Amygdala (tissue), 56 donors: ENCODE measurements at places on chromosomes 3 and 15.

- no peak for DNase-seq
Measured at GRCh38 chr3:80238606-80239005, 470.8 kb upstream of the ROBO1 start.

- DNase-seq, result no peak
Measured at GRCh38 chr15:60313906-60314305, 83.9 kb downstream of the ANXA2 start.

- DNase-seq, result peak; percentile 25
Measured at GRCh38 chr3:16151109-16151508, 23.4 kb upstream of the GALNT15 start.

DNA sequence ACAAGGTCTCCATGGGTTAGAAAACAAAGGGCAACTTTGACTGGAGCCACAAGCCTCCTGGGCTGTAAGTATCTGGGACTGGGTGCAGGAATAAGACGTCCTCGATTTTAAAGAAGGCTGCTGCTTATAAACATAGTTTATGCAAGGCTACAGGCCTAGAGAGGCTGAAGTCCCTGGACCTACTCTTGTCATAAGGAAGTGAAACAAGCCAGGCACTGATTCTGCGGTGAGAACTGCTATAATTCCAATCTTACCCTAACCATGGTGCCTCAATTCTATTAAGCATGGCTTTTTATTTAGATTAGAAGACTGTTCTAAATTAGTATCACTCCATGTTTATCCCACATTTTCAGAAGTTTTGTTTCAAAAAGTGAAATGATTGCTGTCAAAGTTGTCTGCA is 777.6 kb downstream of the PLOD2 start:
- no peak for DNase-seq

DNA sequence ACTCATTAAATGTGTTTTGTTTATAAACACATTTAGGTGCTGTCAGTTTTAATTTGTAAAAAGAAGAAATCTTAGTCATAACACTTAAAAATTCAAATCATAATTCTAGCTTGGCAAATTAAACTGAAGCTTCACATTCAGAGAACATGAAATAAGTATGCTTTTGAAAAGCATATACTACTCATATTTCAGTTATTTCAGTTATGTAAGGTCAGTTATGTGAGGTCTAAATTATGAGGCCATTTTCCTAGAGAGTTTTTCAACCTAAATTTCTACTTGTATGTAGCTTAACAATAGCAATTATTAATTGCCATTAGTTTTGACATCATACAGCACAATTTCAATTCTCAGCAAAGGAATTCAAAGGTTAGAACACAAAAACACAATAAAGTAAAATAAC is 465.0 kb downstream of the PLOD2 start:
- DNase-seq, result no peak

GRCh38 chr3:122488262-122488973 is 26.3 kb downstream of the KPNA1 start:
- no peak for DNase-seq

DNA sequence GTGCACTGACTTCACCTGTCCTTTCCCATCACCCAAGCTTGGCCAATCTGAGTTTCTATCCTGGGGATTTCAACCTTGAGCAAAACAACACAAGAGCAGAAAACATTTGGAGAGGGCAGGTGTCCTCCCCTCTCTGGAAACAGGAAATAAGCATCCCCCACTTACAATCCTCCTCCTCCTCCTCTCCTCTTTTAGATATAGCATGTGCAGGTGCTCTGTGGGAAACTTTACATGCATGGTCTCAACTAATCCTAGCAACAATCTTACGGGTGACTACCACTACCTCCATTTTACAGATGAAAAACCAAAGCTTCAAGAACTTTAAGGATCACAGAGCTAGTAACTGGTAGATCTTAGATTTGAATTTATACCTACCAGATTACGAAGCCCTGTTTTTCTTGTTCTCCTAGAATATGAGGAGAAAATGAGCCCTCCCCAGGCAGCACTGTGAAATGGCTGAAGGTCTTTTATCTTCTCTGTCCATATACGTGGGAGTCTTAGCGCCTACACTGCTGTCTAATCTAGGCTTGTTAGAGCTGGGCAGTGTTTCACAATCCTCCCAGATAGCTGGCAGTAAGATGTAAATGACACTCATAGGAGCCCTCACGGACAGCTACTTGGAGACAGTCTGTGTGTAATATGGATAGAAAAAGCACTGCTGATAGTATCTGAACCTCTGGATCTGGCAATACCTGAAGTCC is 301.2 kb upstream of the PROK2 start:
- DNase-seq, result no peak

- DNase-seq, result no peak
Measured at GRCh38 chr3:42550250-42550649, 31.5 kb downstream of the SEC22C start.

DNA sequence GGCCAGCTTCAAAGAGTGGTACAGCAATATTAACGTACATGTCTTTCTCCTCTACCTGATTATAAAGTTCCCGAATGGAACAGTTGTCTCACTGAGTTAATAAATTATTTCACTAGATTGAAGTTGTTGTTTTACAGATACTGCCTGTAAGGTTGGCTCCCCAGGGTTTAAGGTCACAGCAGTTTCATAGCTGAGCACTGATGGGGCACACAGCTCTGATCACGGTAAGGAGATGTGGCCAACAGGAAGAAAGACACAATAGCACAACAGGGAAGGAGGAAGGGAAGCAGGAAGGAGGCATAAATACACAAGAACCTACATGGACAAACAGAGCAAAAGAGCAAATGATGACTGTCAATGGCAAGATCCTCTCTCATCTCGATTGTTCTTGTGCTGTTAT is 215.6 kb downstream of the WNT5A start:
- no peak for DNase-seq

- DNase-seq, result no peak
Measured at GRCh38 chr3:25169151-25169550, 258.9 kb upstream of the RARB start.

GRCh38 chr3:102577082-102577789 is 142.4 kb downstream of the ZPLD1 start:
- no peak for DNase-seq

DNA sequence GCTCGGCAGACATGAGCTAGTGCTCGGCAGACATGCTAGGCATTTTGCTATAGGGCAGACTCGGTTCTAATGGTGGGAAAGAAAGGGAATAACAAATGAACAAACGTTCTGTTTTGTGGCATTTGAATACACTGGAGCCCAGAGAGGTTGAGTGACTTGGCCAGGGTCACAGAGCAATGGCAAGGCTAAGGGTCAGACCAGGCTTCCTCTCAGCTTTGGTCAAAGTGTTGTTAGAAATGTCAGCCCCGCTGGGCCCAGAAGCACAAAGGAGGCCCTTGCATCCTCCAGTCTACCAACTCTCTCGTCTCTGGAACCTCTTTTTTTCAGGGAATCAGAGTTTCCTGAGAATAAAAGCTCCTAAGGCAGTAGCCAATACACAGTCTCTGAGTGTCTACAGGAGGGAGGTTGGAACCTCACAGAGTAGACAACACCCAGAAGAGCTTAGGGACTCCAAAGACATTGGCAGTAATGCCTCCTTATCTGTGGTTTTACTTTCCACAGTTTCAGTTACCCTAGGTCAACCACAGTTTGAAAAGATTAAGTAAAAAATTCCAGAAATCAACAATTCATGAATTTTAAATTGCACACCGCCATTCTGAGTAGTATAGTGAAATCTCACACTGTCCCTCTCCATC is 47.3 kb downstream of the SSUH2 start:
- no peak for DNase-seq

GRCh38 chr3:157073810-157074209 is 86.1 kb downstream of the CCNL1 start:
- DNase-seq, result no peak

GRCh38 chr3:36740787-36741186 is 23.6 kb downstream of the DCLK3 start:
- no peak for DNase-seq

GRCh38 chr3:183545708-183546107 is 9.8 kb downstream of the KLHL6 start:
- DNase-seq, result no peak

DNA sequence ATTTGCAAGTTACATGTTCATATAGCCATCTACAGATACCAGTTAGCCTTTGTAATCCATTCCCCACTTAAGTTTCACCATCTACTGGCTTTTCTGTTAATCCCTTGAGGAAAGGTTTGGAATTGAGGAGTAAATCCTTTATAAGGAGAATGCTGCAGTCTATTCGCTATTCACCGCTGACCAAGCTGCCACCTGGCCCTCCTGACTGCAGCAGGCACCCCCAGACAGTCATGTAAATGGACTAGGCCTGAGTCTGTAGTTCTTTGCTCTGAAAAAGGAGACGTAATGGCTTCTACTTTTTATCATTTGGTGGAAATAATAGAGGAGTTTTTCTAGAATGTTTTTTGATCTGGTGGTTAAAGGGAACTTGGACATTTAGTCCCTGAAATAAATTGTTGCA is 3.2 kb downstream of the HIGD2B start:
- no peak for DNase-seq

- no peak for DNase-seq
Measured at GRCh38 chr15:101028772-101029438, 109.7 kb downstream of the LRRK1 start.

DNA sequence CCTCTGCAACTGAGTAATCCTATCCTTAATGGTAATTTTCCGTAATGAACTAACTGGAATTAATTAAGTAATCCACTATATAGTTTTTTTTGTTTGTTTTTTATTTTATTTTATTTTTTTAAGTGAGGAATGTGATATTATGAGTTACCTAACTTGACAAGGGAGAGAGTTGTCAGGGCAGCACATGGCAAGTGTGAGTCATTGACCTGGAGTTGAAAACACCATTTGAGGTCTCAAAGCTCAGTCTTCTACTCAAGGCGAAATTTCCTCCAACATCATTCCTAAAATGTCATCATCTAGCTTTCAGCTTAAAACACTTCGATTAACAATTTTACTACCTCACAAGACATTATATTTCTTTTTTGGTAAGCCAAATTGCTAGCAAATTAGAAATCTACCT is 87.8 kb downstream of the NECTIN3 start:
- no peak for DNase-seq

DNA sequence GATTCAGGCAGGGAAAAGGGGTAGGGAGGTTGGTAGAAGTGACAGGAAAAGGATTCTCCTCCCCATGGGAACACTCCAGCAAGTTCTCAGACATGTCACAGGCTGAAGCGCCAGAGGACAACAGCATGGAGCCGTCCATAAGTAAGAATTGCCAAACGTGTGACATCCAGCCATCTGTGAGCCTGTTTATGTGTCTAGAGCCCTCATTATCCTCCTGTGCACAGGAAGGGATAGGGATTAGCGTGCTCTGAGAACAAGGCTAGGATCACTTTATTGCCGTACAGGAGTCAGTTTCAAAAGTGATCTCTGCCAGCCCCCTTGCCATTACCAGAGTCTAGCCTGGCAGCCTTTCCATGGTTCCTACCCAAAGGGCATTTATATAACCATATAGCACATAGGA is 549.5 kb downstream of the NTRK3 start:
- no peak for DNase-seq

DNA sequence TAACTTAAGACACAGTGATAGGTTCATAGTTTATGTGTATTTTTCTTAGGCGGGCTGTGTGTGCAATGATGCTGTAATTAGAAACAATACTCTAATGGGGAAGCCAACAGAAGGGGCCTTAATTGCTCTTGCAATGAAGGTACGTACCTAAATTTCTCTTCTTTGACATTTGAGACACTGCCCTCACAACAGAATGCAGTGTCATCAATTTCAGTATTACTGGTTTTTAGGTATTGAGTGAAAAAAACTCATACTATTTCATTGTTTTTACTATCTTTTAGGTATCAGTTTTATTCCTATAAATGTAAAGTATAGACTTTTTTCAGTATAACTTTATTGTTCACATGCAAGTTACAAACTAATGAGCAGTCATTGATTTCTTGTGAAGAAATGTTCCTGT is 59.3 kb downstream of the ASTE1 start:
- no peak for DNase-seq

GRCh38 chr3:61667814-61668213 is 106.4 kb downstream of the PTPRG start:
- no peak for DNase-seq

GRCh38 chr3:126023390-126023789 is 54.4 kb downstream of the ROPN1B start:
- DNase-seq, result no peak

- DNase-seq, result no peak
Measured at GRCh38 chr3:55675478-55675877, 188.4 kb upstream of the WNT5A start.

DNA sequence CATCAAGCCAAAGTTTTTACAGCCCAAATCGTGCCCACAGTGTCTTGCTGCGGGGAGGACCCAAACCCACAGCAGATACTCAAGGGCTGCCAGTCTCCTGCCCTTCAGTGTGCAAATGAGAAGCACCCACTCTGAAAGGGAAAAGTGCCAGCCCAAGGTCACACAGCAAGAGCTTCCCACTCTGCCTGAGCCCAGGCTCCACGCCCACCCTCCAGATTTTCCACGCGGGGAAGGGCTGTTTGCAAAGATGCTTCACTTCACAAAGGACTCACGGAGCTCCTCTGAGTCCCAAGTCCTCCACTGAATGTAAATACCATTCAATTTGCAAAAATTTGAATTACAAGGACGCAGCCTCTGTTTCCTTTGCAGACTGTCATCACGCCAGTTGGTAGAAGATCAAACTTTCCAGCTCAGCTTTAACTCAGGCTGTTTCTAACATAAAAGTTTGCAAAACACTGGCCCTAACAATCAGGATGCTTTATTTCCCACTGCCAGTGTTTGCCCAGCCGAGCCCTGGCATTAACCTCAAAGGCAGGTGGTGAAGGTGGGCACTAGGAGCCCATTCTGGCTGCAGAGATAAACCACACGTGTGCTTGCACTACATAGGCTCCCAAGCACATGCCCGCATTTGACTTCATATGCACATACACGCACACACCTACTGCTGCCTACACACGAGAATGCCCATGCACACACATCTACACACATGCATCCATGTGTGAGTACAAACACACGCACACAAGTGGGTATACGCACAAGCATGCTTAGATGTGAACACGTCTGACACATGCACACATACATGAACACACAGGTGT is 7.6 kb downstream of the CACNA2D2 start:
- no peak for DNase-seq

- no peak for DNase-seq
Measured at GRCh38 chr3:127729556-127730056, 56.9 kb downstream of the ABTB1 start.

- no peak for DNase-seq
Measured at GRCh38 chr3:153103406-153103945, 58.5 kb upstream of the RAP2B start.

DNA sequence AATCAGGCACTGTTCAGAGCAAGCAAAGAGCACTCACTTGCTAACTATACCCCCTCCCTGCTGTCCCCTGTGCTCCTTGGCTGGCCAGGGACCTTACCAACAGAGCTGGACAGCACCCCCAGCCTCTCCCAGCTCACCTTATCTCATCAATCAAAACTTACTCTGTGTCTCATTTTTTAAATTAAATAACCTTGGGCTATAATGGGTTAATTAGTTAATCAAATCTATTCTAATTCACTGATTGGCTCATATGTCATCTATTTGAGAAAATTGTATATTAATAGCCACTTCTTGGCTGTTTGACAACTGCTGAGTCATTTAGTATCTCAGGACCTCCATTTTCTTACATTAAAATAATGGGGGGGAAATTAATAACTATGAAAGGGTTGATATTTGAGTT is 22.9 kb downstream of the IL5RA start:
- DNase-seq, result no peak
